Amygdala (tissue), 56 donors: ENCODE measurements at places on chromosomes 3 and 15.

DNA sequence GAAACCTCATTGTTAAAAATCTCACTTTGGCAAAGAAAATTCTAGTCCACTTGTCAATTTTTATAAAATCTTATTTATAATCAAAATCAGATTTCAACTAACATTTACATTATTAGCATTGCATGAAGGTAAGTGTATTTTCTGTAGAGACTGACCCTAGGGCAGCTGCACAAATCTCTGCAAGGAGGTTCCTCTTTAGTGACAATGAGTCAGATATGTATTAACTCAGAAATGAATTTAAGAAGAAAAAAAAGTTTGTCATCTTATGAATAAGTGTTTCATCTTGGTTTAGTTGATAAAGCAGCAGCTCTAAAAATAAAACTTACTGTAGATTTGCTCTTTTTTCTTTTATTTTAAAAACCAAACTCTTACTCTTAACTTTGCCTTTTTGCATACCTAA, 9.0 kb upstream of the GNB4 start:
- DNase-seq = no peak

DNA sequence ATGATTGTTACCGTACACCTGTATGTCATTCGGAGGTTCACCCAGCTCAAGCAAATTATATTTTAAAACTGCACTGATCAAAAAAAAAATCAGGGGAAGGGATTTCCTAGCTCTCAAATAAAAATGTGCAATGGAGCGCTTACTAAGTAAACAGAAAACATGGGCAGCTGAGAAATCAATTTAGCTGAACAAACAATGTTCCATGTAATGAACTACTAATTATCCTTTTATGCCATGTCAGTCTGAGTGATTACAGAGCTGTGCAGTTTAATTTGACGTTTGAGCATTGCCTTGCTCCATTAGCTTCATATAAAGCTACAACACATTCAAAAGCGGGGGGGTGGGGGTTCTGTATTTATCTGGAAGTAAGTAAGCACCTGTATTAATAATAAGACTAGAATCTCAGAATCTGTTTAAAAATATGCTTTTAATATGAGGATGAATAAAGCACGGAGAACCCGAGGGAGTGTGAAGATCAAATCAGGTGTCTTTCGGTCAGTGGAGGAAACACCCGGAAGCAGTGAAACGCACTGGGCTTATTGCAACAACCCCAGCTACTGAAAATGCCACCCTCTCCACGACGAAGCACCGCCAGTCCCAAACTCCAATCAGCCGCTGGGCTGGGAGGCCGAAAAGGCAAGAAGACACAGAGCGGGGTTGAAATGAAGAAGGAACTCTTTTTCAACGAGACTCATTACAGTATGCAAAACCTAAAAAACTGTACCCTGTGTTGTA, 196.5 kb upstream of the ATP11B start:
- DNase-seq = no peak

DNA sequence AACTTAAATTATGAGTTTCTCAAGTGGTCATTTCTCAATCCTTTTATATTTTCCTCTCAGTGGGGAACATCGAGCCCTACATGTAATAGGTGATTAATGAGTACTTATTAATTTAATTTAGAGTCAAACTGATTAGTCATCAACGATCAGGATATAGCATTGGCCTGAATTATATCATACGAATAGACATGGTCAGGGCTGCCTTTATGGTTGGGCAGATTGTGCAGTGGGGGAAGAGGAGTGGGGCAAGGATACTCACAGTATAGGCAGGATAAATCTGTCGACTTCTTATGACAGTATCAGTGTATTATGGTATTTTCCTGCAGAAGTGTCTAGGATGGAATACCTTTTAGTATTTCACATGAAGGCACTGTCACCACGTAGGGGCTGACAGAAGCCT, 27.0 kb downstream of the C2CD4A start:
- no peak for DNase-seq

DNA sequence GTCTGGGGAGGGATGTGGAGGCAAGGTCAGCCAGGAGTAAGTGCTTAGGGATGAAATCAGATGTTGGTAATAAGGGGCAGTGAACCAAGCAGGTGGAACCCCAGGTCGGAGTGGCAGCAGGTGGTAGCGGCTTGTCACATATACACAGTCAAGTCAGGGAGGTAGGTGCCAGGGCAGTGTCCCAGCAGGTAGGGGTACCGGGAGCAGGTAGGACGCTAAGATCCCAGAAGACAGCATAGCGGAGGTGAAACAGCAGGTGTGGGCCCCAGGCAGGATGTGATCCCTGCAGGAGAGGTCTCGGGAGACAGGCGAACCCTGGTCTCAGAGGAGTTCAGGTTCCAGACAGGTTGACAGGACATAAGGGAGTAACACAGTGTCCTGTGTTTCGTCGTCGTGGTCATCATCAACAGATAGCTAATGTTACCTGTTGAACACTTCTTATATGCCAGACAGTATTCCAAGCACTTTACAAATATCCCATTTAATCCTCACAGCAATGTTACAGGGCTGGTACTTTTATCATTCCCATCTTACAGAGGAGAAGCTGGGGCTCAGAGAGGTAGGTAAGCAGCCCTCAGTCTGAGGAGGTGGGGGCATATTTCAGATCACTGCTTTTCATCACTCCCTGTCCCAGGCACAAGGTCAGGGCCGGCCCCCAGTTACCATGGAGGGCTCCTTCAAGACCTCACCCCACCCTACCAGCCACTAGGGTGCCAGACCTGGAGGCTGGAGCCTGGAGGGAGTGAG, 241.6 kb downstream of the UACA start:
- DNase-seq = no peak

- DNase-seq = no peak
Observed at GRCh38 chr3:139111392-139112229, 66.9 kb upstream of the PRR23C start.

DNA sequence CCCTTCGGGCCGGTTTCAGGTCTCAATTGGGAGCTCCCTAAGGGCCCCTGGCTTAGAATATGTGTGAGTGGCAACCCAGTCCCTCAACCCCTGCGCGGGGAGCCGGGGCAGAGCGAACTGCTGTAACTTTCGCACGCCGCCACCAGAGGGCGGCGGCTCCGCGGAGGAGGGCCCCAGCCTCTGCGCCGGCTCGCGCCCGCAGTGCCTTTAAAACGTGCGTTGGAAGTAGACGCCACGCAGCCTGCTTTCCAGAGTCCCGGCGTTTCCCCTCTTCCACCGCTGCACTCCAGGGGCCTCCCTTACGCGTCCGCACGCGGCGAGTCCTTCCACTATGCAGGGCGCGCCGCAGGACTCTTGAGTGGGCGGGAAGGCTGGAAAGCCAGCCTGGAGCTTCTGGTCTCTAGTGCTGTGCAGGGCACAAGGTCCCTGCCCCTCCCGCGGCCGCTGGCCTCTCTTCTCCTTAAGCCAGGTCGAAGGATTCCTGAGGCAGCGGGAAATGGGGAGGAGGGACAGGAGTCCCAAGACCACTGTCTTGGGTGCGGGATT, 23.7 kb upstream of the RNU6-1 start:
- DNase-seq = no peak

GRCh38 chr3:23859012-23859743, 53.4 kb downstream of the UBE2E1 start:
- no peak for DNase-seq

DNA sequence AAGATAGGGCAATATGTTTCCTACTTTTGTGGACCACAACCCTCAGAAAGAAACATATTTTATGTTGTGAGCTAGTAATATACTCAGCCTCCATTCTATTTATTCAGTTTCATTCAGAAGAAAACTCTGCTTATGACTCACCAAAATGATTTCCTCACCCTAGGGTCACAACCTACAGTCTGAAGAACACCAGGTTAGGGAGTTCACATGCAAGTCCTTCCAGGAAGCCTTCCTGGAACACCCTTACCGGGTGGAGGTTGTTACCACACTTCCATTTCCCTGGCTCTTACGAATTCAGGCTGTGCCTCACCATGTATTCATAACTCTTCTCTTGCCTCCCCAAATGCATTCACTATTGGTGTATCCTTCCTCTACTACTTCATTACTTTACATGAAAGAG, 228.0 kb upstream of the ADAMTS9 start:
- no peak for DNase-seq
